ENCODE measurements at places on chromosomes 2 and 18. TPM values are rescaled to one million over a fixed set of nuclear protein-coding genes. Genes with fewer than 3 reads are reported as not detected.
A peak's percentile ranks its signal among the peaks of the same experiment; 100 is the strongest.

The DSG1 gene
- polyA plus RNA-seq, result 68.0 TPM

GRCh38 chr18:65846107-65846506 is 95.3 kb downstream of the CDH7 start:
- H3K27ac ChIP-seq, result no peak overlapping the region
- no peak overlapping the region for H3K4me3 ChIP-seq
- no peaks in the 10 kb centered on the region for H3K36me3 ChIP-seq
- H3K4me1 ChIP-seq, result no peaks in the 10 kb centered on the region

DNA sequence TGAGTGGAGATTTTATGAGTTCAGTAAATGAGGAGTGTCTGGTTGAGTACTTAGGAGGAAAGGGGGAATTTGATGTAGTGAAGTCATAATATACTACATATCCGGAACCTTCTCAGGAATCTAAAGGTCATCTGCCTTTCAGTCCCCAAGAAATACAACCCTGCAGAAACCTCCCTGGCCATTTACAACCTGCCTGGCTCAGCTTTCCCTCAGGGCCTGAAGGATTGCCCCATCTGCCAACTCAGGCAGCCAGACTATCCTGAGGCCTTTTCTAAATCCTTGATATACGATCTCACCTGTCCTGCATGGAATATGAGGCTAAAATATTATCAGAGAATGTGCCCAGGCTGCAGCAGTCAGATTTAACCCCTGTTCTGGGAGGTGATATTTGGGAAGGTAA is 165.4 kb upstream of the SPOPL start:
- H3K4me3 ChIP-seq, result no peak overlapping the region
- no peaks in the 10 kb centered on the region for H3K4me1 ChIP-seq
- no peaks in the 10 kb centered on the region for H3K27me3 ChIP-seq
- no peak overlapping the region for H3K27ac ChIP-seq
- DNase-seq, result no peak

The FOXI3 gene
- polyA plus RNA-seq, result 0.02 TPM

DNA sequence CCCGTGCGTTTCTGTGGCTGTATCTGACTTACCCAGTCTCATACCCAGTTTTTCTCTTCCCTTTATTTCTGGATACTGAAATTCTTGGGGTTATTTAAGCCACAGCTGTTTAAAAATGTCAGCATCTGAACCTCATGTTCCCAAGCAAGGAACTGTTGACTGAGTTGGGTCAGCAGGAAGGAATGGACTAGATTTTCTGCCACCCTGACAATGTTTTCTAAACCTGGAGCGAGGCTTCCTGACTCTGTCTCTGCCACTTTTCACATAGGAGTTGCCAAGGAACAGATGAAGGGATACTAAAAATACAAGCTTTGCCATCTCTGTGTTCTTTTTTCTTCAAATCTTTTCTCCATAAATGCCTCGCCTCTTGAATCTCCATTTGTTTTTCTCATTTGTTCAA is 29.0 kb upstream of the SCYGR1 start:
- H3K27ac ChIP-seq, result no peak overlapping the region
- H3K27me3 ChIP-seq, result no peaks in the 10 kb centered on the region
- no peak overlapping the region for H3K4me3 ChIP-seq
- DNase-seq, result no peak
- peaks cover 32% of the 10 kb centered on the region for H3K4me1 ChIP-seq
- H3K36me3 ChIP-seq, result no peaks in the 10 kb centered on the region

DNA sequence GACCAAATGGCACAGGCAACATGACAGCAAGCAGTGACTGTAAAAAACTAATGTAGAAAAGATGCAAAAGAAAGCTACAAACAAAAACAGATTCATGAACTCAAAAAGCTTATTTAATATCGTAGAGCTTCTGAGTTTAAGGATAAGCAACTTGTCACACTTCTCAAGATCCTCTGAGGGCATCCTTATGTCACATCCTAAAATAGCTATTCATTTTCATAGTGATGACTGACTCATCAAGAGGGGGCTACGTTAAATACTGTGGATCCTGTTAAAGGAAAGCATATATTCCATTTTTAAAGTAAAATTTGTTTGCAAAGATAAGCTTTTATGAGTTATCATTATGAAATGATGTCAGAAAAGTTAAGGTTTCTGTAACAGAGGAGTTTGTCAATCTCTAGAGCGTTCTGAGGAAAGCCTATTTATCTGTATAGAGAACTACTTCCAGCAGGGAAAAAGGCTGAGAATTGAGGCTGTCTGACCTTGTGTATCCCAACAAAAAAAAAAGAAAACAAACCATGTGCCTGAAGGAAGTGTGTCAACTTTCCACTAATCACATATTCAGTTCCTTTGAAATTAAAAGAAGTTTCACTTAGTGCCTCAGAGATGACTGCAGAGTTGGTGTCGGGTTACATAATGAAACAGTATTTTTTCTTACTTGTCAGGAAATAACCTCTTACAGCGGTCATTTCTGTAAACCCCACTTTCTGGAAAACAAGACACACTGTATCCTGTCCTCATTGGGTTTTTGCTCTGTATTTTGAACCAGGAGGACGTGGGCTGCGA is 115.5 kb downstream of the ESCO1 start:
- H3K4me3 ChIP-seq, result no peak overlapping the region
- H3K27ac ChIP-seq, result no peak overlapping the region
- no peaks in the 10 kb centered on the region for H3K4me1 ChIP-seq
- H3K27me3 ChIP-seq, result no peaks in the 10 kb centered on the region
- no peak for DNase-seq

The WNT6 gene
- polyA plus RNA-seq, result not detected

The CFC1 gene
- polyA plus RNA-seq, result not detected

The DYNAP gene
- polyA plus RNA-seq, result 0.07 TPM

DNA sequence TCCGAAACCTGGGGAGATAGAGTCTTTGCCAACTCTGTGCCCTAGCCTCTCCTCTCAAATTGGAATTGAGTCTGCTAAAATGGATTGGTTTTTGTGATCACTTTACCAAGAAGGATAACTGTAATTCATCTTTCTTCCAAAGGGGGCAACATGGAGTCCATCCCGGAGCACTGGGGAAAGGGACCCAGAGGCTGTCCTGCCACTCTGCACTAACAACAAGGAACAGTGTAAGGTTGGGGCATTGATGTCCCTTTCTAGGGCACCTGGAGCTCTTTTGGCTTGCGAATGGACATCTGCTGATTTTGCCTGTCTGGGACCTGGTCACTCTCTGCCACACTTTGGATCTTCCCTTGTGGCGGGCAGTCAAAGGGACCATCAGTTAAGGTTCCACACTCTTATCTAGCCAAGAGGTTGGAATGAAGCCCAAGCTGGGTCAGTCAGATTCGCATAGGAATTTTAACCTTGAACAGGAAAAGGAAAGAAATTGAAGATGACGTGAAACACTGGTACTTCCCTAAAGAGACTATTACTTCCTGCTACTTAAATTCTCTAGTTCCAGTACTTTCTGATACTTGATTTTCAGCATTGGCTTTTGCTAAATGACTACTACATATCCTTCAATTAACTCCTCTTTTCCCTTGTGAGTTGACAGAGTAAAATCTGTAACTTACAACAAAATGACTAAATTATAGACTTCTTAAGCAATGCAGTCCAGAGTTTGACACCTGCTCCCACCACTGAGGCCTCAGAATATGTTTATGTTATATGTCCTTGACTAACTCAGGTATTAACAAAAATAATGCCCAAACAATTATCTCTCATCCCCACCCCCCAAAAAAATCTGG is 64.7 kb upstream of the KLF7 start:
- no peaks in the 10 kb centered on the region for H3K36me3 ChIP-seq
- no peak overlapping the region for H3K4me3 ChIP-seq
- peaks cover 30% of the 10 kb centered on the region for H3K4me1 ChIP-seq
- no peaks in the 10 kb centered on the region for H3K27me3 ChIP-seq

GRCh38 chr2:133365117-133365516 is 203.1 kb downstream of the NCKAP5 start:
- H3K36me3 ChIP-seq, result no peaks in the 10 kb centered on the region
- H3K27me3 ChIP-seq, result no peaks in the 10 kb centered on the region
- peaks cover 13% of the 10 kb centered on the region for H3K4me1 ChIP-seq
- no peak for DNase-seq
- H3K27ac ChIP-seq, result no peak overlapping the region
- no peak overlapping the region for H3K4me3 ChIP-seq

The ERFE gene
- polyA plus RNA-seq, result 0.27 TPM

The REG3G gene
- polyA plus RNA-seq, result not detected

The B3GNT7 gene
- polyA plus RNA-seq, result not detected

DNA sequence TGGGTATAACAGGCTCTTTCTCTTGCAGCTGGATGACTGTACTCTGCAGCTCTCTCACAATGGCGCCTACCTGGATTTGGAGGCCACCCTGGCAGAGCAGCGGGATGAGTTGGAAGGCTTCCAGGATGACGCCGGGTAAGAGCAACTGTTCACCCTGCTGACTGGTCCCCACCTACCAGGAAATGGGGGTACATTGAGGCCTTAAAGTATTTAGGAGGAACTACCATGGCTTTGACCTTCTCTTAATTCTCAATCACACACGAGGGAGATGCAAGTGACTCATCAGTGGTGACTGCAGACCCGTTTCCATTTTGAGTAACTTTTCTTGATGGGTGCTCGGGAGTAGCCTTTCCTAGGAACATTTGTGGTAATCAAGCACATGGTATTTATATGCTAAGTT is 58.0 kb downstream of the FHOD3 start:
- H3K27ac ChIP-seq, result no peak overlapping the region
- H3K36me3 ChIP-seq, result no peaks in the 10 kb centered on the region
- no peak for DNase-seq
- H3K4me1 ChIP-seq, result peaks cover 7% of the 10 kb centered on the region
- H3K27me3 ChIP-seq, result no peaks in the 10 kb centered on the region

The UGT1A9 gene
- polyA plus RNA-seq, result not detected

The NPAS2 gene
- polyA plus RNA-seq, result 14.9 TPM

The SAG gene
- not detected for polyA plus RNA-seq

DNA sequence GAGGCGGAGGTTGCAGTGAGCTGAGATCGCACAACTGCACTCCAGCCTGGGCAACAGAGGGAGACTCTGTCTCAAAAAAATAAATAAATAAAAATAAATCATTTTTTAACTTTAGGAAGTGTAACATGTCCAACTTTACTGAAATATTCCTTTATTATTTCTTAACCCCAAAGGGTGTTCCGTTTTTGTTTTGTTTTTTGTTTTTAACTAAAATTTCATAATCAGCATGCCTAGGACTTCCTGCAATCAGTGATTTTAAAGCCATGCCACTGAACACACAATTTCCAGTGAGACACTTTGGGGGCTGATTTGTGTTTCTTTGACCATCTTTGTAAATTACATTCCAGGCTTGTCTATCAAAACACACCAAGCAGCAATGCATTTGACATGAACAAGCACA is 7.1 kb downstream of the CATIP start:
- peaks cover 4% of the 10 kb centered on the region for H3K4me1 ChIP-seq
- DNase-seq, result no peak
- H3K4me3 ChIP-seq, result no peak overlapping the region
- no peaks in the 10 kb centered on the region for H3K27me3 ChIP-seq
- H3K27ac ChIP-seq, result no peak overlapping the region
- no peaks in the 10 kb centered on the region for H3K36me3 ChIP-seq

The DCC gene
- not detected for polyA plus RNA-seq

- DNase-seq, result no peak
- H3K4me1 ChIP-seq, result no peaks in the 10 kb centered on the region
- no peaks in the 10 kb centered on the region for H3K36me3 ChIP-seq
- H3K27ac ChIP-seq, result no peak overlapping the region
Observed at GRCh38 chr2:189633392-189633811, 27.9 kb upstream of the ASNSD1 start.

GRCh38 chr2:170354855-170355780 is 177.2 kb downstream of the MYO3B start:
- H3K4me3 ChIP-seq, result no peak overlapping the region
- H3K27ac ChIP-seq, result no peak overlapping the region
- H3K36me3 ChIP-seq, result no peaks in the 10 kb centered on the region

- H3K4me1 ChIP-seq, result no peaks in the 10 kb centered on the region
- no peak for DNase-seq
Observed at GRCh38 chr2:16495509-16496208, 170.0 kb downstream of the CYRIA start.

DNA sequence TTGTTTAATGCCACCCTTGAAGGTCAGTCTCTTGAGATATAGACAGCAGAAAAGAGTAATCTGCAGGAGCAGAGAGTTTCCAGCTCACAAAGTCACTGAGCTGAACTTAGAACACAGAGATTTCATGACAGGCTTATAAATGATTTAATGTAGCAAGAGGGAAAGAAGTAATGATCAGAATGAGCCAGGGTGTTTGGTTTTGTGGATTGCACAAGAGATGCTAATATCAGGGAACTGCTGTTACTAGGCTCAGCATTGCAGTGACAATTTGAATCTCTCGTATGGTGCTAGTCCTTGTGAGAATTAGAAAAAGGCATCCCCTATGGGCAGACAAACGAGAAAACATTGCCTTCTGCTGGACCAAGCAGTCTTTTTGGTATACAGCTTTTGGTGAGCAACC is 61.7 kb upstream of the ITGB6 start:
- DNase-seq, result no peak
- H3K36me3 ChIP-seq, result no peaks in the 10 kb centered on the region

DNA sequence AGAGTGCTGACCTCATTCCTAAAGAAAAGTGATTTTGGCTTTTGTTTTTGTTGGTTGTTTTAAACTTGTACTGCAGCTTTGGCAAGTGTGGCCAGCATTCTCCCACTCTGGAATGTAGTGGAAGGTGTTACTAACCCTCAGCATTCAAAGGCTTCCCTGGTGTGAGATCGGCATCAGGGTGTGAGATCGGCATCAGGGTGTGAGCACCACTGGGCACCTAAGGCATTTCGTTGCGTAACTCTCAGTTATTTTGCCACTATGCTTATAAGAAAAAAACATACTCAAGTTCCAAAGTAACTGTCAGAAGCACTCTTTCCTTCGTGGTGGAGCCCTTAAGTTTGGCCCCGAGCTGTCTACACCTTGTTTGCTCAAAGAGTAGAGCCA is 1.7 kb downstream of the CYBRD1 start:
- H3K27ac ChIP-seq, result peak overlapping the region; percentile 49
- DNase-seq, result peak; percentile 30
- H3K4me1 ChIP-seq, result peaks cover 27% of the 10 kb centered on the region
- no peaks in the 10 kb centered on the region for H3K27me3 ChIP-seq
- H3K4me3 ChIP-seq, result peak overlapping the region; percentile 56

DNA sequence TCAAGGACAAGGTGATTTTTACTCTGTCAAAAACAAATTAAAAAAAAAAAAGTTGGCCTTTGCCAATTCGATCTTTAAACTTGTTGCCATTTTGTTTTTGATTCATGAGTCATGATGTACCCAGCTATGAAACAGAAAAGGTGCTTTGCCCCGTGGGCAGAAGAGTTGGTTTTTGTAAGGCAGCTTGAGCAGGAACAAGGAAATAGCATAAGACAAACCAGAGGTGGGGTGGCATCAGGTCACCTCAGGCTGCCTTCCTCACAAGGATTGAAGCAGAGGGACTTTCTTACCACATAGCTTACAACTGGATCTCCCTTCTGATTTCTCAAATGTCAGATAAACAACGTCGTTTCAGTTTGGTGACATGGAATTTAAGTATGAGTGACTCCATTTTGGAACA is 123.8 kb downstream of the ARL4C start:
- no peaks in the 10 kb centered on the region for H3K27me3 ChIP-seq
- H3K36me3 ChIP-seq, result no peaks in the 10 kb centered on the region
- no peak overlapping the region for H3K4me3 ChIP-seq
- peak overlapping the region; percentile 10 for H3K27ac ChIP-seq

The ALLC gene
- polyA plus RNA-seq, result not detected

The C2orf80 gene
- polyA plus RNA-seq, result not detected

The MERTK gene
- 0.14 TPM for polyA plus RNA-seq

The TRPM8 gene
- polyA plus RNA-seq, result 0.04 TPM

Measured in keratinocyte (primary cell).